ENCODE measurements at places on chromosomes 4 and X.

DNA sequence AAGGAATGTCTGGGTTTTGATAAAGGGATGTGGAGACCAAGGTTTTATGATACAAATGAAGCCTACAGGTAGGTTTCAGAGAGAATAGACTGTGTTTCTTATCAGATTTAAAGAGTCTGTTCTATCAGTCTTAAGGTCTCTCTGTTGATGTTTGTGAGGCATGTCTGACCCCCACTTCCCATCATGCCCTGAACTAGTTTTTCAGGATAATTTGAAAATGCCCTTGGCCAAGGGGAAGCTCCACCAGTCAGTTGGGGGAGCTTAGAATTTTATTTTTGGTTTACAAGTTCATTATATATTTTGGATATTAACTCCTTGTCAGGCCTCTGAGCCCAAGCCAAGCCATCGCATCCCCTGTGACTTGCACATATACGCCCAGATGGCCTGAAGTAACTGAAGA, 18.6 kb downstream of the C4orf51 start:
- DNase-seq, result no peak

DNA sequence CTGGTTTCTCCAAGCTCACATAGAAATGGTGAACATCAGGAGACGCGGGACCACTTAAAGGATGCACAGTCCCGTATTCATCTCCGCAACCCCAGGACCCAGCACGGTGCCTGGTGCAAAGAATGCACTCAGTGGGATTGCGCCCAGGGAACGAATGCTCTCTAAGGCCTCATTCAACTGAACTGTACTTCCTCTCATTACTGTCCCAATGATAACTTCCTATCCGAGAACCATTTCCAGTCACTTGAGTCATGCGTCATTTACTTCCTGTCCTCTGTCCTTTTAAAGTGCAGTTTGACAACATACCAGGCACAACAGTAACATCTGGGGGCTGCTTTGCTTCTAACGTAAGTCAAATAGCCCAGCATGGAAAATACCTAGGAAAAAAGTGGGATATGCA, 75.7 kb downstream of the RBM47 start:
- DNase-seq, result no peak

- no peak for DNase-seq
Measured at GRCh38 chr4:153438916-153439756, 27.0 kb upstream of the TMEM131L start.

DNA sequence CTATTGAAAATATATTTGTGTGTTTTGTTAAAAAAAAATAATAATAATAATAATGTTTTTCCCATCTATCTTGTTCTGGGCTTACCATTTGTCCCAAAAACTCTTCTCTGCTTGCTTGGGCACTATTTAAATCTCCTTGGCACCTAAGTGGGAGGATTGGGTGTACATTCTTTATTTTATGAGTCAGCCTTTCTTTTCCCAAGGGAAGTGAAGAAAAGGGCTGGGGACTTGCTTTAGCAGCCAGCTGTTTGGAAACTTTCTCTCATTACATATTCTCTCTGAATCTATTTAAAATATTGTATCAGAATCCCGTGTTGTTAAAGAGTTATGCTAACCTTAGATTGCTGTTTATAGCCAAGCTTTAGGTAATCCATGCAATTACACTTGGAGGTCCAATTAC, 2332.4 kb downstream of the ARAP2 start:
- DNase-seq, result peak; percentile 3

GRCh38 chr4:100165809-100166208, 24.5 kb downstream of the DDIT4L start:
- DNase-seq, result no peak

GRCh38 chrX:18721683-18722499, 14.4 kb downstream of the PPEF1 start:
- DNase-seq, result no peak

GRCh38 chrX:116618546-116618945, 155.8 kb upstream of the CT83 start:
- no peak for DNase-seq

Measured in EL (cell line).